ENCODE measurements at places on chromosomes 16 and 17.

GRCh38 chr16:66036793-66037715, 329.4 kb upstream of the CDH5 start:
- peak; percentile 35 for DNase-seq

GRCh38 chr17:39601758-39602532, 5.8 kb downstream of the NEUROD2 start:
- no peak for DNase-seq

DNA sequence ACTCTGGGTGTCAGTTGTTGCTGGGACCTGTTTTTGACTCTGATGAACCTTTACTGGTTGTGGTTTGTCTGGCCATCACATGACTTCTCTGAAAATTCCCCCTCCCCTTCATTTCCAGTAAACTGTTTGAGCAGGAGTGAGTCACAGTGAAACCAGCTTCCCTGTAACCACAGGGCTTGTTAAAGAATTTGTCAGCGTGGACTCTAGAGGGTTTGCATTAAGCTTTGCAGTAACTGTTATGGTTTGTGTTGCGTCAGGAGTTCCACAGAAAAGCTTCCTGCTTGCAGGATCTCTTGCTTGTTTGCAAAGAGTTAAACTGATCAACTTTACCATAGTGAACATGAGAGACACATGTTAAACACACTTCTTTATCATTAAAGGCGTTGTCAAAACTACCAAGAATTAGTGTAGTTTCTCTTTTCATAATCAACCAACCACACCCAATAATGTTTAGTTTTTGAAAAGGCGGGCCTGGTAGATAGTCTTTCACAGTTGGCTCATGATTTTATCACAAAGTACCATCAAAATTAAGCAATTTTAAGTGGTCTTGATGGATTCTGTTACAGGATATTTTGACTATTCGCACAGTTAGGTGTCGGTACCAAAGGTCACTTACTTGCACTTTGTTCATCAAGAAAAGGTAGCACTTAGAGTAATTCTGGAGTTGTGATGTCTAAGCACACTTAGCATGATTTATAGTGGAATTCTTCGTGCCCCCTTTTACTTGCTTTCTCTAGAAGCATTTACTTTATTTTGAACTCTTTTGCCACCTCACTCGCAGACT, 79.3 kb downstream of the VMP1 start:
- DNase-seq = peak; percentile 93

- peak; percentile 44 for DNase-seq
Observed at GRCh38 chr17:71180801-71181385, 939.9 kb upstream of the SOX9 start.

DNA sequence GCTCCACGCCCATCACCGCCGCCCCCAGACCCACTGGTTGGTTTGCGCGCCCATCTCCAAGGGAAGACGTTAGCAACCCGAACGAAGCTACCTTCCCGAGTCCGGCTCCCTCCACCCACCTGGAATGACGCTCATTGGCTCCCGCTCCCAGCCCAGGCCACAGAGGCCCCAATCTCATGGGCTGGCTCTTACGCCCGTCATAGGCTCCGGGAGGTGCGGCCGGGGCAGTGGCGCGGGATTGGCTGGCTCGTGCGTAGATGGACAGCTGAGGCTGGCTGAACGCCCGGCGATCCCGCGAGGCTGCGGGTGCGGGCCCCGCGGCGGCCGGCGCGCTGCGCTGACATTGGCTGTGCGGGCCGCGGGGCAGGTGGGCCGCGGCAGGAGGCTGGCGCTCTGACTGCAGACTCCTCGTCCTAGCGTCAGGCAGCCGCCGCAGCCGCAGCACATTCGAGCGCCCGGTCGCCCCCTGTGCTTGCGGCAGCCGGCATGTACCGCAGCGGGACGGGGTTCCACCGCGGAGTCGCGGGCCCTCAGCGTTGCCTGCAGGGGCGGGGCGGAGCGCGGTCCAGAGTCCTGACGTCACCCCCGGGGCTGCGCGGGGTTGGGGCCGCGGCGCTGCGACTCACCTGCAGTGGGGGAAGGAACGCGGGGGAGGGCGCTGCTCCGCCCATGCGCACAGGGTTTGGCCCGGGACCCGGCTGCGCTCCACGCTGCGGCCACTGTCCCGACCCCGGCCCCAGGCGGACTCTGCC, 453 bp upstream of the MYH10 start:
- DNase-seq = peak; percentile 100

DNA sequence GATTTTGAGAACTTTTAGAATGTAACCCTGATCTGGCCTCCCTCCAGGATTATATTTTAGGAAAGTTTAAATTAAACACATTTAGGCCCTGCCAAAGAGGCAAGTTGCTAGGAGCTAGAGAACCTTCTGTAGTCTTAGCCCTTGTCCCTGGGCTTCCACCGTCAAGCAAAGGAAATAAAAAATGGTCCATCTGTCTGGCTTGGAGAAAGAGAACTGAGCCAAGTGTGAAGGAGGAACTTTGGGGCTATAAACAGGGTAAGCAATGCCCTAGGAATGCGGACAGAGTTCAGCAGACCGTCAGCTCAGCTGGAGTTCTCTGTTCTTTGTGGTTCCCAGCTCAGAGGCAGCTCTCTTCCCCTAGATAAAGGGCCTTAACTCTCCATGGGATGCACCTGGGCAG, 29.6 kb downstream of the RCVRN start:
- peak; percentile 18 for DNase-seq

GRCh38 chr17:9332132-9332494, 243.5 kb downstream of the STX8 start:
- DNase-seq = no peak

DNA sequence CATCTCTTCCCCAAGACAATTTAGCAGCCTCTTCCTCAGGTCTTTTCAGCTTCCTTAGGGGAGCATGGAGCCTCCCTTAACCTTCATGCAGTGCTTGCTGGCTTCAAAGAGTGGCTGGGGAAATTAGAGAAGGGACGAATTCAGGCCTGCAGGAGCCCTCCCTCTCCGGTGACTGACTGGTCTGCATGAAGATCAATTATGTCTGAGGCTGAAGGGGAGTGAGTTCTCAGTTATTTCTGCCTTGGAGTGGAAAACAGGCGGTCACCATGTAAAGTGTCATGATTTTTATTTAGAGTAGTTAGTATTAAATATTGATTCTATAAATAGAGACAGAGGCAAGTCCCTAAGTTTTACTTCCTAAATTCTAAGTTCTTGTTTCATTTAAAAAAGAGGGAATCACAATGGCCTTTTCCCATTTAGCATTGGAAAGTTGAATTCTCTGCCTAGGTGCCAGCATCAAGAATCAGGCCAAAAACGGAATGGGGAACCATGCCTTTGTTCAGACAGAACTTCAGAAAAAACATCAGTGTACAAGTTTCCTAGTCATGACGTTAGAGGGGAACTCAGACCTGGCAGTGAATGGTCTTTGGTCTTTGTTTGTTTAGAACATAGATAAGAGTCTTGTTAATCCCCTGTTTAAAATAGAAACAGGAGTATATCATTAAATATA, 4.4 kb downstream of the GABARAPL2 start:
- DNase-seq = no peak

DNA sequence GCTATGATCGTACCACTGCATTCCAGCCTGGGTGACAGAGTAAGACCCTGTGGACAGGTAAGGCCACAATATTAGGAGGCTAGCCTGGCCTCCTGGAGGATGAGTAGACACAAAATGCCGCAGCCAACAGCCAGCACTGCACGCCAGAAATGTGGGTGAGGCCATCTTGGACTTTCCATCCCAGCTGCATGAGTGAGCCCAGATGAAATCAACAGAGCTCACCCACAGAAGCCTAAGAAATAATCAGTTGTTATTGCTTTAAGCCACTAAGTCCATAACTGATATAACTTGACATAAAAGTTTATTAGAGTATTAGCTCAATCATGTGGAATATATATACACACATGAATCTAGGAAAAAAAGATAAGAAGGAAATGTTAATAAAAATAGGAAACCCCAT, 101.7 kb downstream of the CDYL2 start:
- DNase-seq = no peak

DNA sequence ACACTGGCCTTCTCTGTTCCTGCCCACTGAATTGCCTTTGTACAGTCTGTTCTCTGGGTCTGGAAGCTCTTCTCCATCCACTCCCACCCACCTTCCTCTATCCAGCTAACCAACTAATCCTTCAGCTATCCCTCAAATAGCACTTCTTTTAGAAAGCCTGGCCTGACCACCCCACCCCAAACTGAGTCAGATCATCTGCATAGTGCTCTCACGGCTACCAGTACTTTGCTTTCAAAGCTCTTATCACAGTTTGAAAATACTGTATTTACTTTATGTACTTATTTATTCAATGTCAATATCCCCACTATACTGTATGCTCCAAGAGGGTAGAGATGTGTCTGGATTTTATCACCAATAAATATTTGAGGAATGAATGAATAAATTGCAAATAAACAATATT, 4.5 kb upstream of the CLDN7 start:
- peak; percentile 18 for DNase-seq

DNA sequence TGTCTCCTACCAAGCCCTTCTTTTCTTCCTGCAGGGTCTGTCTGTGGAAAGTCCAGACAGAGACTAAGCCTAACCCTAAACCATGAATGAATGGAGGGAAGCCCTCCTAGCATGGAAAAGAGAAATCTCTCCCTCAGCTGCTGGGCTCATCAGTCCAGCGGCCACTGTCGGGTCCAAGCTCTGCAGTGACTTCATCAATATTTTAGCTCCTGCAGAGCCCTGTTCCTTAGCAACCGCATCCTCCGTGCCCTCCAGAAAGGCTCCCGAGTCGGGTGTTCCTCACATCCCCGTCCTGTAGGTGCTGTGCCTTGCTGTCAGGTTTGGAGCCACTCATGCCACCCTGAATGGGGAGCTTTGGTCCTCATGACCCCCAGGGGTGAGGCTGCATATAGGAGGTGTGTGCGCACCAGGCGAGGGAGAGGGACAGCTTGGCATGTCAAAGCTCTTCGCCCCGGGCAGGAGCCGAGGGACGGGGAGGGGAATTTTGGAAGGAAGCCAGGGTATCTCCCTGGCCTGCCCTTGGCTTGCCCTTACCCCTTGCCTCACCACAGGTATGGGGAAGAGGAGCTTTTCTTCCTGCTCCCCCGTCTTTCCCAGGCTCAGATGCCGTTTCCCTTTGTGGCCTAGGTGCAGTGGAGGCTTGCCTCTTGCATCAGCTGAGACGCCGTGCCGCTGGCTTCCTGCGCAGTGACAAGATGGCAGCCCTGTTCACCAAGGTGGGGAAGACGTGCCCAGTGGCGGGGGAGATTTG, 23.9 kb downstream of the SGSM2 start:
- DNase-seq = no peak

- peak; percentile 62 for DNase-seq
Observed at GRCh38 chr17:61583242-61583641, 7.8 kb downstream of the NACA2 start.

DNA sequence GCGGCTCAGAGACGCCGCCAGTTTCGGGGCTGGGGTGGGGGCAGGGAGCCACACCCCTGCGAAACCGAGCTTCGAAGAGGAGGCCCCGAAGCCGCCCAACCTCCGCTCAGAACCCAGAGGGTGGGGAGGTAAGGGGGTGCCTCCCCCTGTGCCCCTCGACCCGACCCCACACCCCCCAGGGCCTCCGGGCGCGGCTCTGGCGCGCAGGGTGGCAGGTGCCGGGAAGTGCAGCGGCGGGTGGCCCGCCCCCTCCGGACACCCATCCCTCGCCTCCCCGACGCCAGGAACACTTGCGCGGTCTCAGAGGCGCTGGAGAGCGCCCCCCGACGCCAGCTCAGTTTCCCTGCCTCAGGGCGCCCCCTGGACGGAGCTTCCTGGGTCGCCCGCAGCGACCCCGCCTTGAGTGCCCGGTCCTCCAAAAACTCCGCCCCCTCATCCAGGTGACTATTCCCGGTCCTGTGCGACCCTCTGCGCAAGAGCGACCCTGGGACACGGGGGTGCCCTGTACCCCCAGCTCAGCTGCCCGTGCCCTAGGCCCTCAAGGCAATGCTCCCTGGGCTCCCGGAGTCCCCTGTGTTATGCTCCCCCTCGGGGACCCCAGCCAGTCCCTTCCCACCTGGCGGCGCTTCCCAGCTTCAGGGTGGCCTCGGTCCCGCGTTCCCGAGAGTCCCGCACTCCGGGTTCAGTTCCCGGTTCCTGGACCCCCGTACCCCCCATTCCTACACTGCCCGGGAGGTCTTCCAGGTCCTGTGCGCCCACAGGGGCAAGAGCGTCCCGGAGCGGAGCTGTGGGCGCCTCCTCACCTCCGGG, 562 bp downstream of the PPL start:
- DNase-seq = peak; percentile 88

DNA sequence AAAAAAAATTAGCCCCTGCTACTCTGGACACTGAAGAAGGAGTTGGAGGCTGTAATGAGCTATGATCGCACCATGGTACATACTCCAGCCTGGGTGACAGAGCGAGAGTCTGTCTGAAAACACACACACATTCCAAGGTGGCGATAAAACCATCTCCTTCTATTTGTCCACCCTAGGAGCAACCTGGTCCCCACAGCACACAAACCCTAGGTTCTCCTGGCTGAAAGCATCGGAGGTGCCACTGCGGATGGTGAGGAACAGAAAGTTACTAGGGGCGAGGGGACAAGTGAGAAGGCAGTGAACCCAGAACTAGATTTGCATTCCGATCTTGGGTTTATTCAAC, 1.4 kb upstream of the ECI1 start:
- no peak for DNase-seq

DNA sequence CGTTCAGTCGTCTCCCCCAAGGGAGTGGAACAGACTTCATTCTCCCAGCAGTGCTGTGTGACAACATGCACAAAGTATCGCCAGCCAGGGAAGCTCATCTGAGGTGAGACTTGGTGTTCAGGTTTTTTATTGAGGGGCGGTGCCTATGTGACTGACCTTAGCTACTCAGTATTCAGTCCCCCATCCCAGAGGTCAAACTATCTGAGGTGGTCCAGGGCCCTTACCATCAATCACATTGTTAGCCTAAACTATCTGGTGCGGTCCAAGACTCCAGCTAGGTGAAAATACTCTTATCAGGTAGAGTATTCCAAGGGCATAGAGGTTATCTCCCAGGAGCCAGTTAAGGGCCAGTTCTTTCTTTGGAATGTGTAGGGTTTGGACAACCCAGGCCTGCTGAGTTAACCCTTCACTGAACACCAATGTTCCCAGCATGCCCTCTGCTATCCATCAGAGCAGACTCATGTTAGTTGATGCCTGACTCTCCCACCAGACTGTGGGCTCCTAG, 5.4 kb upstream of the CACNG1 start:
- DNase-seq = no peak

GRCh38 chr16:72220875-72221629, 49.1 kb upstream of the PMFBP1 start:
- DNase-seq = no peak

GRCh38 chr16:89779231-89779908, 37.1 kb downstream of the FANCA start:
- DNase-seq = no peak

- no peak for DNase-seq
Observed at GRCh38 chr17:73984941-73985340, 218.5 kb upstream of the RPL38 start.

GRCh38 chr16:68779891-68780290, 42.8 kb downstream of the CDH1 start:
- DNase-seq = no peak

DNA sequence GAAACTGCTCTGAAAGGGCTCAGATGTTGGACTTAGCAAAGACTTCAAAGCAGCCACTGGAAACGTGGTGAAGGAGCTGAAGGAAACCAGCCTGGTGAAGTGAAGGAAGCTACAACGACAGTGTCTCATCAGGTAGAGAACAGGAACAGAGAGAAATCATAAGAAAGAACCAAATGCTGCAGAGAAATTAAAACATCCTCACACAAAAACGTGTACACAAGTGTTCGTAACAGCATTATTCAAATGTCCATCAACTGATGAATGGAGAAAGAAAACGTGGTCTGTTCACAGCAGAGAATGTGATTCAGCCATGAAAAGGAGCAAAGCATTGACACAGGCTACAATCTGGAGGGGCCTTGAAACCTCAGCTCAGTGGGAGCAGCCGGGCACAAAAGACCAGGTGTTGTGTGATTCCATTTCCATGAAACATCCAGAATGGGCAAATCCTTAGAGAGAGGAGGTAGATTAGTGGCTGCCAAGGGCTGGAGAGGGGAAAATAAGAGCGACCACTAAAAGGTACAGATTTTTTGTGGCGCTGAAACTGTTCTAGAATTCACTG, 26.9 kb downstream of the IFT140 start:
- DNase-seq = no peak
